NCI-H1048 (cell line): ENCODE measurements at places on chromosomes 2 and 18.

GRCh38 chr2:28577791-28578680 is 82.2 kb downstream of the PLB1 start:
- DNase-seq, result no peak

DNA sequence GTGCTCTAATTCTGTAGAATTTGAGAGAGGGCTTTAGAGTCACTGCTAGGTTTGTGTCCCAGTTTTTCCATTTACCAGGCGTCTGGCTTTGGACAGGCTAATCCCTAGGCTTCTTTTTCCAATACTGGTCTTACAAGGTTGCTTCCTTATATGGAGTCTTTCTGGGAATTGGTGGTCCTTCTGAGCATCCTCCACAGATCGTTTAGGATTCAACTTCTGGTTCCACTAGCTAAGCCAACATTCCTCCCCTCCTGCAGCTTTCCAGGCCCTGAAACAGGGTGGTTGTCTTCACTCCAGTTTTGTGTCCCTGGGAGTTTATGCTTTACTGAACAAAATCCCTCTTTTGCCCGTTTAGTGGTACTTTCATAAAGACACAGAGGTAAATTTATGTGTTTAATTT is 170.6 kb downstream of the CERS6 start:
- no peak for DNase-seq

DNA sequence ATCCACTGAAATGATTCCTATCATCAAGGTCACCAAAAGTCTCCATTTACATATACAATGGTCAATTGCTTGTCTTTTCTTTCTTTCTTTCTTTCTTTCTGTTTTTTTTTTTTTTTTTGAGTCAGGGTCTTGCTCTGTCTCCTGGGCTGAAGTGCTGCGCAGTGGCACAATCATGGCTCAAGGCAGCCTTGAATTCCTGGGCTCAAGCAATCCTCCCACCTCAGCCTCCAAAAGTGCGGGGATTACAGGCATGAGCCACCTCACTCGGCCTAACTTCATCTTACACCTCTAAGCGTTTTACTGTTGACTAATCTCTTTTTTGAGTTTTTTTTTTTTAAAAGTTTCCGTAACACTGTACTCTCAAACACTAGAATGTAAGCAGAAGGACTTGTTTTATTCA is 867 bp downstream of the SF3B6 start:
- DNase-seq, result no peak

GRCh38 chr2:178072000-178072382 is 586 bp downstream of the PDE11A start:
- DNase-seq, result no peak

DNA sequence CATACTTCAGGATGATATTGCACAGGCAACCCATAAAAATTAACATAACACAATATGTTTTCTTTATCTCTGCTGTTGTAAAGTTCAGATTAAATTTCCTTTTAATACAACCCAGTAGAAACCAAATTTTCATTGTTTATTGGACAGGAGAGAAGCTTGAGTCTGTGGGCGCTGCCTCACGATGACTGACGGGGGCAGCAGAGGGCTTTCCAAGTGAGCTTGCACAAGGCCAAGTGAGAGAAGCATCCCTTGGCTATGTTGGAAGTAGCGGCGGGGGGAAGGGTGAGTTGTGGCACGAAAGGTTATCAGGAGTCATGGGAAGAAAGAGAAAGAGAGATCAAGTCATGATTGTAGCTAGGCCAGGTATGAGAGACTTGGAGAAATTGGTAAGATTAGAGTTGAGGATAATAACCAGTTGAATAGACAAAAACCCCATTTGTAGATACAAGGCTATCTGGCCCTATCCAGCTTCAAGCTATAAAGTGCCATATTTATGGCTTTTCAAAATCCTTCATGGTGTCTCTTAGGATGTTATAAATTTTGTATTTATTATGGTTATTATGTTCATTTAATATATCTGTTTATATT is 413.7 kb upstream of the FAM98A start:
- peak; percentile 28 for DNase-seq

DNA sequence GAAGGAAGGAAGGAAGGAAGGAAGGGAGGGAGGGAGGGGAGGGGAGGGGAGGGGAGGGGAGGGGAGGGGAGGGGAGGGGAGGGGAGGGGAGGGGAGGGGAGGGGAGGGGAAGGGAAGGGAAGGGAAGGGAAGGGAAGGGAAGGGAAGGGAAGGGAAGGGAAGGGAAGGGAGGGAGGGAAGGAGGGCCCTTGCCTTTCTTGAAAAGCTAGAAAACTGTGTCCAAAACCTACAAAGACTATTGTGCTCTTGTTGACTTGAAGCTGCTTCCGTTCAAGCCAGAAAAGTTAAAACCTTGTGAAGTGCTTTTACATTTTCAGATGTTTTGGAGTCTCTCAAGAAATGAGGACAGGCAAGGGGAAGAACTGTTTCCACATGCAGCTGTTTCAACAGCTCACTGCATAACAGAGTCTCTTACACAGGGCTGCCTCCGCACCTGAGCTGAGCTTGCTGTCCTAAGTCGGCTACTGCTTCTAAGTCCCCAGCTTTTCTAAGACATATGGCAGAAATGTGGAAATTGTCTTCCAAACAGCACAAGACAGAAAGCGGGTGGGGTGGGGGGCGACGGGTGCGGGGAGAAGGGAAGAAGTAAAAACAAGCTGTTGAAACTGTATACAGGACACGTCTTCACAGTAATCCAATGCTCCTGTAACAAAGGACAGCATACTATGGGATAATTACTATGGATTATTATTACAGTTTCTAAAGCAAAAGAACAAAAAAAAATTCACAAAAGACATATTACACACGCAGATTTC is 46.1 kb downstream of the BCL11A start:
- DNase-seq, result no peak
